ENCODE measurements at places on chromosomes 2 and 18.

GRCh38 chr2:157170299-157170698 is 87.2 kb upstream of the GALNT5 start:
- no peak overlapping the region for H3K27ac ChIP-seq
- no peaks in the 10 kb centered on the region for H3K36me3 ChIP-seq
- no peaks in the 10 kb centered on the region for H3K4me1 ChIP-seq
- no peak for DNase-seq
- H3K27me3 ChIP-seq: no peaks in the 10 kb centered on the region
- H3K4me3 ChIP-seq: no peak overlapping the region

DNA sequence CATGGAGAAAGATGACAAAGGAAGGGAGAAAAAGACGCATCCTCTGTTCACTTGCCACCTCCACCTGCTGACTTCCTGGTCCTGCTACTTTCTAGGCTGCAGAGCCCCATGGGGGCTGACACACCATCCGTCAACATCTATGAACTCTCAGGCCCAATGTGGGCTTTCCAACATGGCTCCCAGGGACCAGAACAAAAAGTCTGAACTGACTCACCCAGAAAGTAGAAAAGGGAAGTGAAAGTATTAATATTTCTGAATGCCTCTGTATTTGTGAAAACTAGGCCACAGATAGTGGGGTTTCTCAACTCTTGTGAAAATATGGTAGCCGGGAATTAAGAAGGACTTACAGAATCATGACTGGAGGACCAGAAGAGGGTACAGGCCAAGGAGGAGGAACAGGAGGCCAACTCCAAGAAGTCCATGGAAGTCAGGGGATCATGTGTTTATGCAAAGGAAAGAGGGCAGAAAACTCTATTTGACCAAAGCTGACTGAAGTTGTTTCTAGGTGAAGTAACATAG is 123.1 kb upstream of the CAB39 start:
- no peaks in the 10 kb centered on the region for H3K36me3 ChIP-seq
- no peak for DNase-seq
- no peaks in the 10 kb centered on the region for H3K4me1 ChIP-seq
- H3K27ac ChIP-seq: no peak overlapping the region

- H3K4me3 ChIP-seq: no peak overlapping the region
- no peaks in the 10 kb centered on the region for H3K4me1 ChIP-seq
- H3K27me3 ChIP-seq: no peaks in the 10 kb centered on the region
- H3K36me3 ChIP-seq: no peaks in the 10 kb centered on the region
- H3K27ac ChIP-seq: no peak overlapping the region
- DNase-seq: peak; percentile 78
Measured at GRCh38 chr18:73407506-73407905, 539.7 kb upstream of the NETO1 start.

DNA sequence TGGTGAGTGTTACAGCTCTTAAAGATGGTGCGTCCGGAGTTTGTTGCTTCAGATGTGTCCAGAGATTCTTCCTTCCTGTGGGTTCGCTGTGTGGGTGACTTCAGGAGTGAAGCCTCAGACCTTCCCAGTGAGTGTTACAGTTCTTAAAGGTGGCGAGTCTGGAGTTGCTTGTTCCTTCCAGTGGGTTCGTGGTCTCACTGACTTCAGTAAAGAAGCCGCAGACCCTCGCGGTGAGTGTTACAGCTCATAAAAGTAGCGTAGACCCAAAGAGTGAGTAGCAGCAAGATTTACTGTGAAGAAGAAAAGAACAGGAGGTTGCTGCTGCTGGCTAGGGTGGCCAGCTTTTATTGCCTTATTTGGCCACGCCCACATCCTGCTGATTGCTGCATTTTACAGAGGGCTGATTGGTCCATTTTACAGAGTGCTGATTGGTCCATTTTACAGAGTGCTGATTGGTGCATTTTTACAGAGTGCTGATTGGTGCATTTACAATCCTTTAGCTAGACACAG is 34.0 kb upstream of the SPTBN1 start:
- no peaks in the 10 kb centered on the region for H3K4me1 ChIP-seq
- no peaks in the 10 kb centered on the region for H3K36me3 ChIP-seq
- no peak for DNase-seq
- H3K27me3 ChIP-seq: no peaks in the 10 kb centered on the region

DNA sequence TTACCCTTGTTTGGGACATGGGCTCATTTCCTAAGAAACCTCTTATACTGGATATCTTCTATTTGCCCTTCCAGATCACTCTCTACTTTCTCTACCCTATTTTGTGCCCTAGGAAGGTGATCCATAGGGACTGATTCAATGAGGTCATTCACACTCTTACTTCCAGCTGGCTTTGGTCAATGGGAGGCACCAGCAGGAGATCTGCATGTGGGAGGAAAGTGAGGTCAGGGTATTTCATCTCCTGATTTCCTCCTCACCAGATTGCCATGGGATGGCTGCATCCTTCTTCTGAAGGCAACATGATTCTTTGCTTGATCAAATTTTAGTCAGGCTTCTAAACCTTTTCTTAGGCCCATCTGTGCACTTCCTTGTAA is 15.2 kb downstream of the M1AP start:
- H3K27ac ChIP-seq: no peak overlapping the region
- no peak overlapping the region for H3K4me3 ChIP-seq
- no peaks in the 10 kb centered on the region for H3K4me1 ChIP-seq
- DNase-seq: no peak
- no peaks in the 10 kb centered on the region for H3K27me3 ChIP-seq

GRCh38 chr2:30656079-30656478 is 151.2 kb downstream of the CAPN13 start:
- DNase-seq: no peak
- no peaks in the 10 kb centered on the region for H3K4me1 ChIP-seq
- no peak overlapping the region for H3K4me3 ChIP-seq

- H3K4me1 ChIP-seq: no peaks in the 10 kb centered on the region
- H3K4me3 ChIP-seq: no peak overlapping the region
- DNase-seq: no peak
- no peaks in the 10 kb centered on the region for H3K27me3 ChIP-seq
- H3K27ac ChIP-seq: no peak overlapping the region
- H3K36me3 ChIP-seq: no peaks in the 10 kb centered on the region
Measured at GRCh38 chr2:128639693-128640092, 321.0 kb upstream of the HS6ST1 start.

DNA sequence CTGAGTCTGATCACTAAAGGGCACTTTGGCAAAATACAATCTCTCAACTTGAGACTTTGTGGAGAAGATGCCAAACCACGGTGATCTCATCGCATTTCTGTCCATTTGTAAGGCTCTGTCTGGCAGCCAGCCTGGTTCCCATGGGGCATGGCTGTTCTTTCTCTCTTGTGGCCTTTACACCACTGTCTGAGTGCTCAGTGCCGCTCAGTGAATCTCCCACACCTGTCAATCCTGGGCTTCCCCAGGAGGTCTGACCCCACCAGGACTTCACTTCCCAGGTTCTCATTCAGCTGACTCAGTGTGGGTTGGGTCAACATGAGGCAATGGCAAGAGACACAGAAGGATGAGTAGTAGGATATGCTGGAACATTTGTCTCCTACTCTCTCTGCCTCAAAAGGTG is 96.8 kb upstream of the TRIB2 start:
- no peaks in the 10 kb centered on the region for H3K27me3 ChIP-seq
- H3K4me1 ChIP-seq: no peaks in the 10 kb centered on the region
- H3K27ac ChIP-seq: no peak overlapping the region
- H3K4me3 ChIP-seq: no peak overlapping the region

GRCh38 chr2:70934981-70935380 is 719 bp upstream of the ATP6V1B1 start:
- no peak for DNase-seq
- peak overlapping the region; percentile 76 for H3K27ac ChIP-seq
- no peaks in the 10 kb centered on the region for H3K36me3 ChIP-seq
- H3K4me3 ChIP-seq: no peak overlapping the region
- H3K27me3 ChIP-seq: peaks cover 2% of the 10 kb centered on the region
- H3K4me1 ChIP-seq: peaks cover 4% of the 10 kb centered on the region

GRCh38 chr2:71882949-71883472 is 264.7 kb downstream of the CYP26B1 start:
- no peak overlapping the region for H3K27ac ChIP-seq
- DNase-seq: peak; percentile 65
- H3K27me3 ChIP-seq: no peaks in the 10 kb centered on the region

GRCh38 chr2:133733901-133734255 is 165.6 kb upstream of the NCKAP5 start:
- no peaks in the 10 kb centered on the region for H3K27me3 ChIP-seq
- no peaks in the 10 kb centered on the region for H3K4me1 ChIP-seq
- DNase-seq: no peak
- no peak overlapping the region for H3K4me3 ChIP-seq
- no peak overlapping the region for H3K27ac ChIP-seq
- H3K36me3 ChIP-seq: no peaks in the 10 kb centered on the region

DNA sequence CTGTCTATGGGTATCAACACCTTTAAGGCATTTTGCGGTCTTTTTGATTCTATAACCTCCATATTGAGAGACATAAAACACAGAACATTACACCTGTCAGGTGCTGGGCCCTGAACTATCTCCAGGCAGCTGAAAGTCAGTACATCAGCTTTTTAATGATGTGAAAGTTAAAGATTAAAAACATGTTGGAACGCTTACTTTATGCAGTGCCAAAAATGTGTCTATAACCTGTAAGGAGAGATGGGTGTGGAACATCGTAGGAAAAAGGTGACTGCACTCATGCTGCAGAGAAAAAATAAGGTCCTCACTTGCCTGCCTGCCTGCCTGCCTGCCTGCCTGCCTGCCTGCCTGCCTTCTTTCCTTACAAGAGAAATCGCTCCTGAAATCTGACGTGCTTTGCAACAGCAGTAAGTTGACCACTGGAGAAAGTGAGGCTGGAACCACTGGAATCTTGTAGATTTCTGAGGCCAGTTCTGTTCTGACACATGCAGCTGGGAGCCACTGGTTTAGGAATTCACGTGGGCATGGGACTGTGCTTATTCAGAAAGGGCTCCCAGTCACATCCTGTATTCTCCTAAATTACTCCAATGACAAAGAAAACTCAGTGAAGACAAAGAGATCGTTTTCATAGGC is 34.1 kb downstream of the BCL11A start:
- H3K27ac ChIP-seq: no peak overlapping the region
- no peak overlapping the region for H3K4me3 ChIP-seq
- H3K36me3 ChIP-seq: no peaks in the 10 kb centered on the region
- no peak for DNase-seq

- no peaks in the 10 kb centered on the region for H3K4me1 ChIP-seq
- H3K27ac ChIP-seq: no peak overlapping the region
- no peak for DNase-seq
- no peaks in the 10 kb centered on the region for H3K27me3 ChIP-seq
- no peak overlapping the region for H3K4me3 ChIP-seq
- no peaks in the 10 kb centered on the region for H3K36me3 ChIP-seq
Measured at GRCh38 chr18:62447652-62448051, 75.2 kb upstream of the ZCCHC2 start.

- DNase-seq: no peak
- H3K36me3 ChIP-seq: peaks cover 70% of the 10 kb centered on the region
- peaks cover 2% of the 10 kb centered on the region for H3K4me1 ChIP-seq
- H3K4me3 ChIP-seq: no peak overlapping the region
Measured at GRCh38 chr2:190978389-190979053, 35.5 kb downstream of the STAT1 start.

DNA sequence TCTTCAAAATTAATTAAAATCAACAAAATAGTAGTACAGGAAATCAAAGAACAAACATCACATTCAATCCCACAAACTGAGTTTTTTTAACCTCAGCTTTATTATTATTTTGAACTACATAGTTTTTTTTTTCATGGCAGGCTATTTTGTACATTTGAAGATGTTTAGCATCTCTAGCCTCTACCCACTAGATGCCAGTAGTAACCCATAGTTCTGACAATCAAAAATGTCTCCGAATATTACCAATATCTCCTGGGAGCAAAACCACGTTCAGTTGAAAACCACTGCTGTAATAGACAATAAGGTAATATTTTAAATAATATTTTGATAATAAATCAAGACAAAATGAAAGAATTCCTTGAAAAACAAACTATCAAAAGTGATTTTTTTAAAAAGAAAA is 702.6 kb upstream of the LRRTM1 start:
- H3K4me1 ChIP-seq: no peaks in the 10 kb centered on the region
- no peaks in the 10 kb centered on the region for H3K27me3 ChIP-seq

DNA sequence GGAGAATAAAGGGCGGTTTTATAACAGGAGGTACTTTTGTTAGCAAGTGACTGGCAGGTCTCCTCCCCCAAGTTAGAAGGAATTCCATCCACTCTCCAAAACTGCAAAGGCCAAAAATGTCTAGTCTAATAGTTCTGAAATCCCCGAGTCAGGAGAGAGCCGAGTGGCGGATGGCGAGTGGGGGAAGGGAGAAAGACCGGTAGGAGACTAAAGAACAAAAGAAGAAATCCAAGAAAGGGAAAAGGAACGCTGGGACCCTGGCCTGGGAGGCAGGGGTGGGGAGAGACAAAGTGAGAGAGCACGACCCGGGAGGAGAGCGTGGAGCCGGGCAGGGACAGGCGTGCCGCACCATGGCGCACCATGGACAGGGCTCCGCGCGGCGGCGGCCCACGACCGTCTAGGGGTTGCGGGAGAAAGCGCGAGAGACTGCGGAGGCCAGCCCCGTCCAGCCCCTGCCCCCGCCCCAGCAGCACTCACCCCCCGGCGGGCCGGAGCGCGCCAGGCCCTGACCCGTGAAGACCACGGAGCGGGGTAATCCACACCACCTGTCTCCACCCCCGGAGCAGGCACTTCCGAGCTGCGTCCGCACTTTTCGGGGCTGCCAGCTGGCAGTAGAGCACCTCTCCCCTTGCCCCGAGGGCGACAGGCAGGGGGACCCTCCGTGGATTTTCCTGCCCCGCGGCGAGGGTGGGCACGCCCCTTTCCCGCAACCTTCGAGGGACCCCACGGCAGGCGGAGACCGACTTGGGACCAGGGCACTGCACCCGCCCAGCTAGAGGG is 1.6 kb downstream of the CDH2 start:
- H3K4me3 ChIP-seq: peak overlapping the region; percentile 61
- H3K27ac ChIP-seq: peak overlapping the region; percentile 72
- no peaks in the 10 kb centered on the region for H3K36me3 ChIP-seq
- H3K4me1 ChIP-seq: no peaks in the 10 kb centered on the region

GRCh38 chr2:200705305-200706041 is 106.2 kb upstream of the BZW1 start:
- no peak overlapping the region for H3K4me3 ChIP-seq
- H3K36me3 ChIP-seq: no peaks in the 10 kb centered on the region
- H3K4me1 ChIP-seq: no peaks in the 10 kb centered on the region
- H3K27ac ChIP-seq: no peak overlapping the region
- H3K27me3 ChIP-seq: no peaks in the 10 kb centered on the region
- DNase-seq: peak; percentile 37

- no peaks in the 10 kb centered on the region for H3K27me3 ChIP-seq
- no peak overlapping the region for H3K27ac ChIP-seq
- H3K4me1 ChIP-seq: no peaks in the 10 kb centered on the region
- no peaks in the 10 kb centered on the region for H3K36me3 ChIP-seq
Measured at GRCh38 chr18:68588169-68588568, 126.7 kb downstream of the TMX3 start.

- H3K27me3 ChIP-seq: no peaks in the 10 kb centered on the region
- H3K36me3 ChIP-seq: no peaks in the 10 kb centered on the region
- DNase-seq: no peak
Measured at GRCh38 chr2:18861951-18862350, 272.6 kb upstream of the NT5C1B start.

GRCh38 chr2:215407061-215407460 is 28.8 kb downstream of the FN1 start:
- no peaks in the 10 kb centered on the region for H3K27me3 ChIP-seq
- no peak overlapping the region for H3K4me3 ChIP-seq
- DNase-seq: no peak
- no peaks in the 10 kb centered on the region for H3K36me3 ChIP-seq
- H3K4me1 ChIP-seq: no peaks in the 10 kb centered on the region
- no peak overlapping the region for H3K27ac ChIP-seq
